Urinary bladder (tissue), 4 donors: ENCODE measurements at places on chromosomes 11 and 22.
A peak's percentile ranks its signal among the peaks of the same experiment; 100 is the strongest.

- no peak for DNase-seq
Measured at GRCh38 chr11:115065830-115066664, 387.7 kb downstream of the NXPE2 start.

GRCh38 chr11:70493891-70494290 lies 95.6 kb downstream of the CTTN start:
- DNase-seq: no peak

- peak; percentile 35 for DNase-seq
Measured at GRCh38 chr22:24434471-24435322, 7.3 kb downstream of the ADORA2A start.

DNA sequence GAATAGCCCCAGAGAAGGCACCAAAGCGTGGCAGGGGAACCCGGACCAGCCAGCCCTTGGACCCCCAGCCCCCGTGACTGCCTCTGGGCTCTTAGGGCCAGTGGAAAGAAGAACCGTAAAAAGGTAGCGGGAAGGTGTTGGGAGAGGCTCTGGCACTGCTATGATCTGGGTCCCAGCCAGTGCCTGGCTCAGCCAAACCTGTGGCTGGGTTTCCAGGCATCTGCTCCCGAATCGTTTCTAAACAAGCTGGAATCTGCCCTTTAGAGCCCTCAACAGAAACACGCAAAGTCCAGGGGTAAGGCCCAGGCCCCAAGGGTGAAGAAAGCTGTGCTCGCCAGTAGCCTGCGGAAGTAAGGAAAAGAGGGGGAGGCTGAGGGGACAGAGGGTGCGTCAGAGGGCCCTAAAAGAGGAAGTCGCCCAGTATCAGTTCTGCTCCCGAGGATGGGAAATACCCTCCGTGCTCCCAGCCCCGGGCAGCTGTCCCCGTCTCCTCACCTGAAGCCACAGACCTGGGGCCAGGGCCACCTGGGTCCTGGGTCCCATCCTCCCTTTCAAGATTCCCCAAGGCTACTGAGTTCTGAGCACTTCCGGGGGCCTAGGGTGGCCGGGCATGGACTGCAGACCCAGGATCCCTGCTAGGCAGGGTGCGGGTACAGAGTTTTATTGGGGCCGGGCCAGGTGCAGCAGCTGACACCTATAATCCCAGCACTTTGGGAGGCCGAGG lies 24.7 kb downstream of the IL10RA start:
- no peak for DNase-seq

DNA sequence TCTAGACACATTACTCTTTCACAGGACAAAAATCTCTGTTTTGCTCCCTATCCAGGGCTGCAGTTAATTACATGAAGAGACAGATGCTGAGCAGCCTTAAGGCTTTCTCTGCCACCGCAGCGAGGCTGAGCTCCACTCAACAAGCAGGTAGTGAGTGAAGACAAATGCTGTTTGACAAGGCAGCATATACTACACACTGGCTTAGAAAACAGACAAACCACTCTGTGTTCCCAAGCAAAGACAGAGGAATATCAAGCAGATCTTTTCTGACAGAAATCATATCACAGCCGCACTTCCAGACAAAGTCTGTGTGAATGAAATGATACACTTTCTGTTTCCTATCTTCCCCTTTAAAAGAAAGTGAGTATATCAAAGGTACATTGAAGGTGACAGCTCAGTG lies 368.1 kb downstream of the DCDC1 start:
- DNase-seq: no peak

GRCh38 chr11:120775986-120776951 lies 247.6 kb upstream of the TBCEL start:
- no peak for DNase-seq

GRCh38 chr11:129434641-129435498 lies 59.2 kb downstream of the BARX2 start:
- no peak for DNase-seq

GRCh38 chr22:48053486-48053885 lies 1291.0 kb downstream of the TBC1D22A start:
- DNase-seq: no peak

GRCh38 chr11:133946541-133947318 lies 10.0 kb downstream of the IGSF9B start:
- DNase-seq: no peak

DNA sequence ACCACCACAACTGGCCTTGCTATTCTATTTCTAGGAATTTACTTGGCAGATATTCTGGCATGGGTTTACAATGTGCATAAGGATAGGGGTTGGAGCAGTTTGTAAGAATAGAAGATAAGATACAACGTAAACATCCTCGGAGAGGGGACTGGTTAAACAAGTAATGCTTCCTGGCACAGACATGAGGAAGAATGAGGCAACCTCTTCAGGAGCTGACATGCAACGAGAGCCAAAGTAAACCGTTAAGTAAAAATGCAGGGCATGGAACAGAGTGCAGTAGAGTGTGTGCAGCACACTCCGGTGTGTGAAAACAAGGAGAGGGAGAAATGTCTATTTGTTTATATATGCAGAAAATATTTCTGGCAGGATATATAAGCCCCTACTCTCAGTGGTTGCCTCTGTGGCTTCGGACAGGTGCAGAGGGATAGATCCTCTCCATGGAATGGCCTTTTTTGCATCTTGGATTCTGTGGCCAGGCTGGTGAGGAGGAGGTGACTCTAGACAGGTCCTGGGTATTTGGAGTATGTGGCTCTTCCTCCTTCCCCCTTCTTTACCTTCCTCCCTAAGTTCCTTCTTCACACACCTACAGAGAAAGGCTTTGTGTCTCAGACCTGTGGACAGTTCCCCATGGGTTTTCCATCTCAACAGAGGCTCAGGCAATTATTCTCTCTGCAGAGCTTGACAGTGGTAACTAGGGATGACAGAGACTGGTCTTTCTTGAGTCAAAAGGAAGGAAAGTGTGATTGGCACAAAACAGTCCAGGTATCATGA lies 2.5 kb downstream of the RAB36 start:
- peak; percentile 47 for DNase-seq

DNA sequence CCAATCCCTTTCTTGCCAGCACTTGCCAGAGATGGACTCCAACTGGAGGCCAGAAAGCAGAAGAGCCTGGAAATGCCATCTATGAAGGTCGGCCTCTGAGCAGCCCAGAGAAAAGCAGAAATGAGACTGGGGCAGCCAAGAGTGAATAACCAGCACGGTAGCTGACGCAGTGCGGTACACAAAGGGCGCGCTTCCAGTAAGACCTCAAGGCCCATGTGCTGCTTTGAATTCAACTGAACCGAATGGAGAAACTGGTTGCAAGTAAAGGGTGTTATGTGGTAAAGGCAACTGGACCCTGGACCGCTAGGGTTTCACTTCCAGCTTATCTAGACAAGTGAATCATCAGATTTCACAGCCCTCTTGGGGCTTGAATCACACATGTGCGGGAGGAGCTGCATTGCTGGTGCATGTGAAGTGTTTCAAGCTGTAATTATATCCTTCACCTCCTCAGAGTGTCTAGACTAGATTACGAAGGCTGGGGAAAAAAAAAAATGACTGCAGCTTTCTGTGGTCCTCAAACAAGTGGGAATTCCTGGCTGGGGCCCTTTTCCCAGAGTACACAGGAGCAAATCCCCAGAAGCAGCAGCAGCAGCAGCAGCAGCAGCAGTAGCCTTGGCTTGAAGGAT lies 128.9 kb downstream of the CCDC34 start:
- no peak for DNase-seq

GRCh38 chr11:8205566-8205965 lies 36.7 kb upstream of the RIC3 start:
- DNase-seq: no peak

DNA sequence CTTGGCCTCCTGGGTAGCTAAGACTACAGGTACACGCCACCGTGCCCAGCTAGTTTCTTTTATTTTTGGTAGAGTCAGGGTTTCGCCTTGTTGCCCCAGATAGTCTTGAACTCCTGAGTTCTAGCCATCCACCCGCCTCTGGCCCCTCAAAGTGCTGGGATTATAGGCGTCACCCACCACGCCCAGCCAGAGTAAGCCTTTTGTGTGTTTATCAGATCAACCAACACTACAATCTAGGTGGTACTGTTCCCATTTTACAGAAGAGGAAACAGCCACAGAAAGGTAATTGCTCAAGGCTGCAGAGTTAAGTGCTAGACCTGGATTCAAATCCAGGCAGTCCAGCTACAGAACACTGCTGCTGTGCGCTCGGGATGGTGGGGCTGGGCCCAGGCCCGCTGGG lies 3.1 kb downstream of the TOMM22 start:
- DNase-seq: no peak
